ENCODE measurements at places on chromosomes 2 and 18.

- no peak for DNase-seq
Observed at GRCh38 chr2:16638946-16639345, 26.7 kb downstream of the CYRIA start.

- no peak for DNase-seq
Observed at GRCh38 chr18:61637319-61637718, 255.5 kb downstream of the RNF152 start.

DNA sequence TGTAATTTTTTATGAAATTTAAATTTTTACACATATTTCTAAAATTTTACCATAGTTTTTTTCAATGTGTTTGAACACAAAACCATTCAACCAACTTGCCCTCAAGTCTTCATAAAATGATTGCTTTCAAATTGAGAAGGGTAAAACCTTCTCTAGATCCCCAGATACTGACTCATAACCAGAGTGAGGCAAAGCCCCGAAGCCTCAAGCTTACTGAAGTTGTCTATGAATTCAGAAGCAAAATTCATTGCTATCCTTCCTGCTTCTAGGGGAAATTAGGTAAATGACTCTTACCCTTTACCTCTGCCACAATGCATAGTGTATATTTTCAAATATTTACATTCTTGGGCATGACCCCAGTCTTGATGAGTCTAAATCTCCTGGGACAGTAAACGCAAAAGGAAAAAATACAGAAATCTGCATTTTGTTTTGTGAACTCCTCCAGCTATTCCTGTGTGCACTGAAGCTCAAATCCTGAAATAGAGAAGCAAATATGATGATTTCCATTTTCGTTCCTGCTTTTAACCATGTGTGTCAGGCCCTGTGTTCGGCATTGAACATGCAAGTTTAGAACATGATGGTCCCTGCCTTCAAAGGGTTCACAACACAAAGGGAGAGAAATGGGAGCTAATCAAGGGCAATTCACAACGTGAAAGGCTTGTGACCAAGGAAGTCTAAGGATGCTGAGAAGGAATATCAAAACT lies 246.3 kb downstream of the SUCLG1 start:
- DNase-seq, result no peak

- no peak for DNase-seq
Observed at GRCh38 chr18:2325308-2325849, 245.9 kb downstream of the METTL4 start.

DNA sequence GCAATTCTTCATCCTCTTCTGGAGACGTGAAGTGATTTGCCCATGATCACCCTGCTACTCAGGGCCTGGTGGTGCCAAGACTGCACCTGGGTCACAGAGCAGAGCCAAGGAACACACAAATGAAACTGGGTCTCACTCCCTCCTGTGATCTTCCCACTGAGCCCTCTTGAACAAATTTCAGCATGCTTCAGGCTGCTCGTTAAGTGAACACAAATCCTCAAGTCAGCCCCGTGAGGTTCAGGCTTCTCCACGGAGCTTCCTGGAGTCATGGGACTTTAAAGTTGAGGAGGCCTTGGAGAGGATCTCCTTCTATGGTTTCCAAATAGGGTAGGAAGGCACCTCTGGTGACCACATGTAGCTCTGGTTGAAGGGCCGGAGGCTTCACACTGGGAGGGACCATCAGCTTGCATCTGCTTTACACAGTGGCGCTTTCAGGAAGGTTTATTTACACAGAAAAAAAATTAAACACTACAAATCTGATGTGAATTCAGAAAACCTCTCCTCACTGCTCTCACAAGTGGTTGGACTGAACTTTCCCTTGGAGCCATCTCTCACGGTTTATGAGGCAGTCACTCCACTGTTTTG lies 255.4 kb downstream of the LOXHD1 start:
- no peak for DNase-seq

DNA sequence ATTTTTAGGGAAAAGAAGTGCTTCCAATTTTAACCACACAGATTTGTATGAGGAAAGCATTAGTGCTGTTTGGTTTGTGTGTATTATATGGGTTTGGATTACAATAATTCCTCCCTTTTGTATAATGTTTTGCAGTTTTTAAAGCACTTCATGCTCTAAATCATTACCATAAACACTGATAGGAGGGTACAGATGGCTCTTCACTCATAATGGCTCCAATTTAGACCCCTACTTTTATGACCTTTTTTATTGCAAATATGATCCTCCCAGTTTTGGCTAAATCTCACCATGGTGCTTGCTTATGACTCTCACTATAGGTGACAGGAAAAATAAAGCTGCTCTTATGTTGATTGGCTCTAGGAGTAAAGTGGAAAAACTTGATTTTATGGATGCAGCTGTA lies 23.8 kb upstream of the TMEM17 start:
- no peak for DNase-seq

DNA sequence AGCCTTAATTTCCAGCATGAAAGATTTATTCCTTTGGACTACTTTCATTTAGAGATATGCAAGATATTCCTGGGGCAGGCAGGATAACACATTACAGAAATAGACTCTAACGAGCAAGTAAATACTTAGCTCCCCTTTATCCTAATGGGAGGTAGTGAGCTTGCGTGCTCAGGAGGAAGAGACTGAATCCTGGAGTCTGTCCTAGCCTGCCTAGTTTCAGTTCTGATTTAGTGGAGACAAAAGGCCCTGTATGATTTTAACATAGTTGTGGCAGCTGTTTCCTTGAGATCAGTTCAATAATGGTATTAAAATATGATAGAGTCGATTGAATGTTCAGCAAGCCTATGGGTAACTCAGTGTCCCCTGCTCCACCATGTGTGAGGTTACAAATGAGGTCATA lies 109.5 kb downstream of the FMNL2 start:
- DNase-seq, result no peak

DNA sequence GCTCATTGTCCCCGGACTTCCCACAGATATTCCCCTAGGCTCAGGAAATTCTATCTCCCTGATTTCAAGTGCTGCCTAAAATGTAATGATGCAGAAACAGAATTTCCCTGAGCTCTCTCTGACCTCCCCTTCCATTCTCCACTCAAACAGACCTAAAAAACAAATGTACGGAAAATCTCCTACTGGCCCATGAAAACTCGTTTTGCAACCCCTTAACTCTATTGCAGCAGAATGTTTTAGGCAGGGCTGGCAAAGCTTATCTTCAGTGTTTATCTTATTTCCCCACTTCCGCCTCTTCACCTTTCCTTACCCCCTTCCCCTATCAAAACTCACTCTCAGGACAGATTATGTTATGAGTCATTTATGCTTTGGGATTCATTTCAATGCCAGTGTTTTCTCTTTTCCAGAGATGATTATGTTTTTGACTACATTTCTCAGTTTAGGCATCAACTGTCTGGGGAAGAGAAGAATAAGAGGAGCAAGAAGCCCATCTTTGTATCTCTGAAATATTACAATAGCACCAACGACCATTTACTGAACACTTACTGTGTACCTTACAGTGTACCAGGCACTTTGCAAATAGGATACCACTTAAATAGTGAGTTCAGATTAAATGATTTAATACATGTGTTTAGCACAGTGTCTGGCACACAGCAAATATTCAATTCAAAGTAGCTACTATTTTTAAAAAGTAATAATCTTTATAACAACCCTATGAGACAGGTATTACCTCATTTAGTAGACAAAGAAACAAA lies 53.9 kb upstream of the STPG4 start:
- DNase-seq, result no peak
